ENCODE measurements at places on chromosomes 3 and 15.

DNA sequence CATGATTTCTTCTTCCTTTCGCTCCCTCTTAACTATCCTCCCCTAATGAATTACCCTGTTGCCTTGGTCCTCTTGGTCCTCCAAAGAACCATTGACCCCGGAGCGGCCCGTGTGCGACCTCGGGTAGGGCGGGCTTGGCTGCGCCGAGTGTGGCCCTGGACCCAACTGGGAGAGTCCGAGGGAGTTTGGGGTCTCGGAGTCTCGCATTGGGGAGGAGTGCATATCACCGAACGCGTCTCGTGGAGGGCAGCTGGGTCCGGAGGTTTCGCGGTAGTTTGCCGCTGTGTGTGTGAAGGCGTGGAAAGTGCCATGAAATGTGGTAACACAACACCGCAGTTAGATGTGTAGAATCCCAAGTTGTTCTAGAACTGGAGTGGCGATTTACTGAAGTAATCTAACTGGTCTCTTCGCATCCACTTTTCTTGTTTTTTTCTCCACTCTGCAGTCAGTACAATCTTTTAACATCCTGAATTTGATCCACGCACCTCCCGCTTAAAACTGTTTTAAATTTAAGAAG lies 363 bp downstream of the GTF2E1 start:
- peak; percentile 17 for DNase-seq

GRCh38 chr15:49037546-49037940 lies 8.7 kb downstream of the SECISBP2L start:
- DNase-seq = no peak

DNA sequence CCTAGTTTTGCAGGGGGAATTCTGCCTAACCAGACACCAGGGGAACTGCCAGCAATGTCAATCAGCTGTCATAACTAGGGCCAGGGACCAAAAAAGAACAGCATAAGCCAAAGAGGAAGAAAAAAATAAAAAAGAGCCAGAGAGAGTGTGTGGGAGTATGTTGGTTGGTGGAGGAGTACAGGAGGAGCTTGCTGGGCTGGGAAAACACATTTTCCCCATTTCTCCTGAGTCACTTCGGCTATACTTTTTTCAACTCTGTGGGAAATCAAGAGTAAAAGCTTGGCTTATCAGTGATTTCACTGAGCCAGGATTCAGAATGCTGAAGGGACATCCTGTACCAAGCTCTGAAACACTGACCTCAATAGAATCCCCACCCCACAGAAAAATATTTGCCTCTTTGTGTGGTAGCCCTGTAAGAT lies 144.7 kb upstream of the DPH6 start:
- DNase-seq = no peak

- DNase-seq = no peak
These were observed 88.0 kb downstream of the TBC1D2B start for GRCh38 chr15:77989296-77990143.

GRCh38 chr15:68275165-68275746 lies 2.3 kb upstream of the FEM1B start:
- no peak for DNase-seq
